Tongue (tissue), 3 donors: ENCODE measurements at places on chromosomes 2 and 18. TPM values are rescaled to one million over a fixed set of nuclear protein-coding genes. Genes with fewer than 3 reads are reported as not detected.

DNA sequence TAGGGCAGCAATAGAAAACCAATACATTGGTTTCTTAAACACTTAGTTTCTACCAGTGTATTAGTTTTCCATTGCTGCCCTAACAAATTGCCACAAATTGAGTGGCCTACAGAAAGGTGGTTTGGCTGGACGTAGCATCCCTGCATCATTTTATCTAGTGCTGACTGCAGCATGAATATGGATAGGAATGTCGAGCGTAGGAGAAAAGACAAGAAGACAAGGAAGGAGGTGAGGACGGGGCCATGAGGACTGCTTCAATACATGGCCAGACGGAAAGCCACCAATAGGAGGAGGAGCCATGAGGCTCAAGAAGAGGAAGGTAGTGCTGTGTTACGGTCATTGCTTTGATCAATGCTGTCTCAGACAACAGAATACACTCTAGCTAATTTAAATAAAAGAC lies 154.5 kb upstream of the NDUFV2 start:
- no peak for DNase-seq

DNA sequence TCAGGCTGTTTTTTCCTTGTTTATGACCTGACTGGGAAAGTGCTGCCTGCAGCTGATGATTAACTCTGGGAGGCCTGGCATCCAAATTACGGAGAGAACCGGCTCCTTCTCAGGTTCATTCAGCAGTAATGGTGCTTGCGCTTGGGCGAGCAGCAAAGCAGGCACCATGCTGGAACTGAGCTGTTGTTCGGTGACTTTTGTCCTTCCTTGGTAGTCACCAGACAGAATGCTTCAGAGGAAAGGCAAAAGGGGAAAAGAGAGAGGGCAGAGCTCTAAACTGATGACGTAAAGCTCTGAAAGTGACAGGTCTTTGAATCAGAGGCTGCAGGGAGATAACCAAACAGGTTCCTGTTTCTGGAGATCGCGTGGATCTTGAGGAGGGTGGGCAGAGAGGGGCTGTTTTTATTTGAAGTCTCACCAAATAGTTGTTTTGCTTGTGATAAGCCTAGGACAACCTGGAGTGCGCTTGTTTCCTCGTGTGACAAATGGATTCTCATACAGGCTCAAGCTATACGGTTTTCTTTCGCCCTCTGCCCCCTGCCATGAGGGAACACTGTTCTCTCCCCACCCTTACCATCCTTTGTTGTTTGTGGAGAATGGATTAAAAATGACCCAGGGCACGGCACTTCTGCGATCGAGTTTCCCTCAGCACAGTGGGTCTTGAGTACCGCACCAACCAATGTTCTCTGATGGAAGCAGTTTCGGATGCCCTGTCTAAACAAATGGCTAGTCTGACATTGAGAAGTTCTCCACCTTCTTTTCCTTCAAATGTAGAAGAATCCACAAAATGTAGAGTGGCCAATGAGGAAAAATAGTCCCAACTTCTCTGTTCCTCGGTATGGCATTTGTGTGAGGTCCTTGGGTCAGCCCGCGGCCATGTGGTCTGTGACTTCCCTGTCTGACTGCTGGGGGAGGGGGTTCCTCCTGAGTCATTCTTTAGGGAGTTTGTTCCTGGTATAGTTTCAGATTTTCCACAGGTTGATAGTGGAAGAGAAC lies 1.3 kb downstream of the RASGRP3 start:
- DNase-seq: no peak

DNA sequence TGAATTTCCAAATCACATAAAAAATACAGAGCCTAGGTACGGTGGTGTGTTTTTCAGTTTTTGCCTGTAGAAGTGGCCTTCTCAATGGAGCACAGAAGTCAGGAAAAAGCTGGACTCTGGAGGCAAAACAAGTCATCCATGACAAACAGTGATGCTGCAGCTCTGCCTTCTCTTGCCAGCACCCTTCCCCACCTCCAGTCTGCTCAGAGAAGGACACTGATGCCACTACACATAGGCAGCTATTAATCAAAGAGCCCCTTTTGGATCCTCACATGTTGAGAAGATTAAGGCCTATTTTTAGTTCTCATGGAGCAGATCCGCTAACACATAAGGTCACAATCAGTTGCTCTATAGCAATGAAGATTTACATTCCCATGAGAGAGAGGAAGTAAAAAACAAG lies 181.6 kb upstream of the GALNT5 start:
- DNase-seq: no peak

LHCGR gene
- total RNA-seq: 0.51 TPM

DNA sequence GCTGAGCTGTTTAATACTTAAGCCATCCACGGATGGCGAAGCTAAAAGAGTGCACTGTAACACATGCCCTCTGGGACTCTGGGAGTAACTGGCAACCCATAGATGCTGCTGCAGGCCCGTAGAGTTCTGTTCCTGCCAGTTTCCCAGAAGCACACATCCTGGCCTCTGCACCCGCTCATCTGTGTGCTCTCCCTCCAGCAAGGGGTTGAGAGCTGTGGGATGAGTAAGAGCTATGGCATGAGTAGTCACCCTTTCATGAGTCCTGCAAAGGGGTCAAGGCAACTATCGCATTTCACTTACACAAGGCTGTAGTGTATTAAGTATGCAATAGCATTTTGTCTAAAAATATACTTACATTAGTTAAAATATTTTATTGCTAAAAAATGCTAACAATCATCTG lies 1341.8 kb upstream of the NXPH2 start:
- no peak for DNase-seq

DTNA gene
- total RNA-seq: 105 TPM

RFTN2 gene
- total RNA-seq: 20.4 TPM
